Activated T-helper 1 cell treated with anti-CD3 and anti-CD28 coated beads, Interleukin-2, amount 50 U/mL, for 16 hours (primary cell): ENCODE measurements at places on chromosomes 2 and 18.

GRCh38 chr2:111186121-111186715 is 65.5 kb downstream of the BCL2L11 start:
- DNase-seq = no peak

DNA sequence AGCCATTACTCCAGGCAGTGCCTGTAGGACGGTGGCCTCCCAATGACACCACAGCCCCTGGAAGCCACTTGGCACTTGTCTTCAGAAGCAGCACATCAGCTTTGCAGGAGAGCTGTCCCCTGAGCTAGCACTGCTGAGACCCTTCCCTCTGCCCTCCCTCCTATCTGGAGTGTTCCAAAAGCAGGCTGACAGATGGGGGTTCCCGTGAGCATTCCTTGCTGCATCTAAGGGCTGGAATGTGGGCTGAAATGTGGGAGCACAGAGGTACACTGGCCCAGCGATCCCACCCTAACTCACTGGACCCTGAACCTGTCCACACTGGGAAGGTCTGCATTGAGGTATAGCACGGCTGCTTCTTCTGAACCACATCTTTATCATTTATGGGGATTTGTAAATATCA is 230.1 kb downstream of the ANAPC1 start:
- no peak for DNase-seq

- no peak for DNase-seq
Observed at GRCh38 chr2:188966079-188966571, 8.0 kb upstream of the COL3A1 start.

GRCh38 chr18:7748251-7749007 is 181.3 kb downstream of the PTPRM start:
- DNase-seq = no peak

GRCh38 chr18:41504316-41504715 is 450.7 kb upstream of the PIK3C3 start:
- DNase-seq = no peak

DNA sequence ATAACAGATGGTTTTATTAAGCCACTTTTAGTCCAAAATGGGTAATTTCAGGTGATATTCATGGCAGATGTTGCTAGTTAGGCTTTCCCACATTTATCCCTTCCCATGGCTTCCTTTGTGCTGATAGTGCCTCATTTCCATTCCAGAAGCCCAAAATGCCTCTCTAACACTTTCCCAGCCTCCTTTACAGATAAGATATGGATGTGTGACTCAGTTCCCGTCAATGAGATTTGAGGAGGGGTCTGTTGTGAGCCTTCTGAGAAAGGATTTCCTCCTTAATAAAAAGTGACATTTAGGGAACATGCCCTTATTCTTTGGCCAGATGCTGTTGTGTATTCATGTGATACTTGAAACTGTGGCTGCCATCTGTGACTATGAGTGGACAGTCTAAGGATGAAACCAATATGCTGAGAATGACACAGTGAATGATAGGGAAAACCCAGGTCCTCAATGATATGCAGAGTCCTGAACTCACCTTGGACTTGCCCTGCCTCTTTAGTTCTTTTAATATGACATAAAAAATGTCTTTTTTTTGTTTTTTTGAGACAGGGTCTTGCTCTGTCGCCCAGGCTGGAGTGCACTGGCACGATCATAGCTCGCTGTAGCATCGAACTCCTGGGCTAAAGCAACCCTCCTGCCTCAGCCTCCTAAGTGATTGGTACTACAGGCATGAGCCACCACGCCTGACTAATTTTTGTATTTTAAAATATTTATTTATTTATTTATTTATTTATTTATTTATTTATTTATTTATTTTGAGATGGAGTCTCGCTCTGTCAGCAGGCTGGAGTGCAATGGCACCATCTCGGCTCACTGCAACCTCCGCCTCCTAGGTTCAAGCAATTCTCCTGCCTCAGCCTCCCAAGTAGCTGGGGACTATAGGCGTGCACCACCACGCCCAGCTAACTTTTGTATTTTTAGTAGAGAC is 5.8 kb upstream of the ACSL3 start:
- no peak for DNase-seq
